IPS-NIHi11 (cell line): ENCODE measurements at places on chromosomes 12 and 14.

DNA sequence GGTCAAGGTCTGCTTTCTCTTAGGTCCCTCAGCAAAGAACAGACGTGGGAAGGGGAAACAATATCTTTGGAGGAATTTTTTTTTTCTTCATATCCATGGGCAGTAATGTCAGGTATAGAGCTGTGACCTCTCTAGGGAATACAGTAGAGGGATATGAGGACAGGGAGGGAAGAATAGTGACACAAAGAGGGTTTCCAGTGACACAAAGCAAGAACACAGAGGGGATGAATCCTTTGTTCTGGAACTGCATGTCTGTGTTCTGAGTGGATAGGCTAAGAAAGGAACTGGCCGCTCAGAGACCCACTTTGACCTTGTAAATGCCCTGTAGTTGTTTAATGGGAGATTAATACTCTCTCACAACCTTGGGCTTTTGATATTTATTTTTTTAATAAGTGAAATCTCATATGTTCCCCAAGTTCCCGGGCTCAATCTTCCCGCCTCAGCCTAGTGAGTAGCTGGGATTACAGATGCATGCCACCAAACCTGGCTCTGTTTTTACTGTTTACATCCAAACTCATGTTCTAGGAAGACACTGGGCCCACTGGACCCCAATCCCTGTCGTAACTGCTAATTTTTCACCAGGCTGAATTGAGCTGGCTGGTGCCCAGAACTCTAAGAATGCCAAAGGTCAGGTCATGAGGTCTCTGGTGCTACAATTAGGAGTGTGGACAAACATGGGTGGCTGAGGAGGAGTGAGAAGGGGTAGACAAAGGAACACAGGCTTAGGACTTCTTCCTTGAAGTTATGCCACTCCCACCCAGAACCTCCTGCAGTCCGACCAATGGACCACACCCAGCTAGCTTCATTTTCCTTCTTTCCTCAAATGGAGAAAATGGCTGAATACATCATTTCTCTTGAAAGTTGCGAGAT lies 9.1 kb upstream of the PLEKHH1 start:
- DNase-seq, result no peak

GRCh38 chr14:61607570-61608244 lies 87.6 kb upstream of the HIF1A start:
- no peak for DNase-seq

GRCh38 chr14:20412411-20412810 lies 890 bp downstream of the TEP1 start:
- DNase-seq, result no peak

- no peak for DNase-seq
These were observed 1.1 kb downstream of the IFNG start for GRCh38 chr12:68158432-68158831.

DNA sequence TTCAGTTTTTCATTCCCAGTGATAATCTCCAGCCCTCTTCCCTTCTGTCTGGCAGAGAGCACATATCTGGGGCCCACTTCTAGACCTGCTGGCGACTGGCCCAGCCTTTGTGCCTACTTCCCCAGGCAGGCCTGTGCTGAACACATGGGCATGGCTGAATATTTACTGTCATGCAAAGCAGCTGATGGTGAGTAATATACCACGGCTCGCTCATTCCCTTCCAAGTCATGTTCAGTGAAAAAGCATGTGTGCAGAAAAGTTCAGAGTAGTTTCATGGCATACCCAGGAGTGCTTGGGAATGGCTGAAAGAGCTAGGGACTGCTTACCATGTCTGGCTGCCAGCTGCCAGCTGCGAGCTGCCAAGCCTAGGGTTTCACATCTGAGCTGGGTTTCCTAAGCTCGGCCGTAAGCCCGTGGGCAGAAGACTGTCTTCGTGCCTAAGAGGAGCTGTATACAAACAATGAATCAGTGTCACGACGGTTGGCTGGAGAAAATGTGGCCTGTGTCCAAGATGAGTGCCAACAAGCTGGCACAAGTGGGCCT lies 179.9 kb upstream of the PELI2 start:
- no peak for DNase-seq

GRCh38 chr14:89507521-89507920 lies 90.5 kb upstream of the FOXN3 start:
- no peak for DNase-seq

DNA sequence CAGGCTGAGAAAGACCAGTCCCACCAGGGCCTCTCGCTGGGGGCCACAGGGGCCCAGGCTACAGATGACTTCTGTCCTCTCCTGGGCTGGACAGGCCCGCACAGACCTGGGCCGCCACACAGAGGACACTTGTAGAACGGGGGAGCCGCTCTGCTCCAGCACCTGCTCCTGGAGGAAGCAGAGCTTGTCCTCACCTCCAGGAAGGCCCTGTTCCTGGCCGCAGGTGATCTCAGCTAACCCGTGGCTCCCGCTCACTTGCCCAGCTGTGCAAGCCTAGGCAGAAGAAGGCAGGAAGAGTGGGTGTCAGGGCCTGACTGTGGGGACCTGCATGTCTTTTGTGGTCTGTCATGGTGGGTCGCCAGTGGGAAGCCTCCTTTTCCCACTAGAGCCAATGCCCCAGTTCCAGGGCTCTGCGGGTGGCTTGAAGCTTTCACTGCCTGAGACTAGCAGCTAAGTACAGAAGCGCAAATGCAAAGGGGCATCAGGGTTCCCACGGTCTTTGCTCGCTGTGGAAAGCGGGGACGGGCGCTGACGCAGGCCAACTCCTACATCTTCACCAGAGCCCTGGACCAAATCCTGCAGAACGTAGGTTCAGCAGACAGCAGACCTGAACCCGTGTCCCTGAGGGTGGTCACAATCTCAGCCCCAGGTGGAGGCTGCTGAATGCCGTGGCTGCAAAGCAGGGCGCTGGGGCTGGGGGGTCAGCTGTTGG lies 8.8 kb upstream of the CEP170B start:
- no peak for DNase-seq

- peak; percentile 91 for DNase-seq
These were observed at the start of gene NEK9 for GRCh38 chr14:75126679-75127473. TSS of gene NEK9 (minus strand) at chr14:75127048. CDS start at chr14:75126921, 127 bp downstream.

- DNase-seq, result no peak
These were observed 66.8 kb upstream of the GPR68 start for GRCh38 chr14:91311284-91311662.

- DNase-seq, result peak; percentile 16
These were observed 34.9 kb downstream of the BBS10 start for GRCh38 chr12:76313299-76313698.

DNA sequence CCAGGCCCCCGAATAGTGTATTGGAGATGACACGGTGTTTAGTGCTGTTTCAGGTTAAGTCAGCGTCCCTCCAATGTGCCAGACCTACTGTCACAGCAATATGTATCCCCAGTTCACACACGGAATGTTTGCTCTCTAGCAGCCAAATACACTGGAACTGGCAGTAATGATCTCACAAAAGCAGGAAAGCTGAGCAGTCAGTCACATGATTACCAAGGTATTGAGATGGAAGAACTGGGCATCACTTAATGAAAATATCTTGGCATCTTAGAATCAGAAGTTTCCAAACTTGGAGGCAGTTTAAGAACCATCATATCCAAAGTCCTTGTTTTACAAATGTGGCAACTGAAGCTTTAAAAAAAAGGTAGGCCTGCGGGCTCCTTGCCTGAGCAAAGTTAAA lies 23.3 kb downstream of the NINJ2 start:
- DNase-seq, result no peak

- DNase-seq, result no peak
These were observed 1028.7 kb downstream of the AACS start for GRCh38 chr12:126093908-126094307.

- no peak for DNase-seq
These were observed 2.0 kb downstream of the SERPINA4 start for GRCh38 chr14:94562941-94563883.

DNA sequence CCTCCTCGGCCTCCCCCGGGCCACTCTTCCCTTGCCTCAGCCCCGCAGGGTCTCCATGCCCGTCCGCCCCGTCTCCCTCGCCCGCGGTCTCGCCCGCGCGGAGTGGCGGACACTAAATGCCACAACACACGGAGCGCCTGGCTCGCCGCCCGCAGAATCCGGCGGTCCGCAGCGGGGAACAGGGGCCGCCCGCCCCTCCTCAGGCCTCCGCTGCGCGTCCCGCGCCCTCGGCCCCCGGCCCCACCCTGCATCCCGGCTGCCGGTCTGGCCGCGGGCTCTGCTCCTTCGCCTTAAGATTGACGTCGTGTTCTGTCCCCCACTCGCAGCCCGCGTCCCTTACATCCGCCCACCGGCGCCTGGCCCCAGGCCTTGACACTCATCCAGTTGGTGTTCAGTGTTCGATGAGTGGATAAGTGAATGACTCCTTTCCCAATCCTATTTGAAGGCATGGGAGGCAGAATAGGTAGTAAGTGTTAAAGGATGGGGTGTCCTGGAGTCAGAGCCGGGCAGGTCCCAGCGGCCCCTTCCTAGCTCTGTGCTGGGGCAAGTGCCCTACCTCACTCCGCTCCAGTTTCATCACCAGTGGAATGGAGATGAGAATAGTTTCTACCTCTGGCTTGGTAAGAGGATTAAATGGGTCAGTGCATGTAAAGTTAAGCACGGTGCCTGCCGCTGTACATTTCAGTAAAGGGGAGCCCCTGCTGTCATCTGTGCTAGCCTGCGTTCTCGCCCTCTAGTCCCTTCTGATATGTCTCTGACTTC lies 622 bp downstream of the TECPR2 start:
- DNase-seq, result peak; percentile 52

DNA sequence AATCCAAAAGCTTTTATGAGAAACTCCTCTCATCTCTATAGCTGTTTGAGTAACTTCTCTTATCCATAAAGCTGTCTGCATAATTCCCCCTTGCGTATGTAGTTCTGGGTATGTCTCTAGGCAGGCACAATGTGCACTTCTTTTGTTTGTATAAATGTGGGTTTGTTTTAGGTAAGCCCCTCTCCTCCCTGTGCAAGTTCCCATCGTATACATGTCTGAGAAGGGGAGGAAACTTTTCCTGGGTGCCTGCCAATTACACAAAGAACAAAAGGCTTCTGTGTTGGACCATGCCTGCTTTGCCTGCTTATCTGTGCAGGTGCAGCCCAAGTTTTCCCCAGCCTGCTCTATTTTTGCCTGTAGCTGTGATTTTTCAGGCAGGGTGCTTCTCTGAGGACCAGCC lies 96.7 kb downstream of the CCER1 start:
- DNase-seq, result no peak

DNA sequence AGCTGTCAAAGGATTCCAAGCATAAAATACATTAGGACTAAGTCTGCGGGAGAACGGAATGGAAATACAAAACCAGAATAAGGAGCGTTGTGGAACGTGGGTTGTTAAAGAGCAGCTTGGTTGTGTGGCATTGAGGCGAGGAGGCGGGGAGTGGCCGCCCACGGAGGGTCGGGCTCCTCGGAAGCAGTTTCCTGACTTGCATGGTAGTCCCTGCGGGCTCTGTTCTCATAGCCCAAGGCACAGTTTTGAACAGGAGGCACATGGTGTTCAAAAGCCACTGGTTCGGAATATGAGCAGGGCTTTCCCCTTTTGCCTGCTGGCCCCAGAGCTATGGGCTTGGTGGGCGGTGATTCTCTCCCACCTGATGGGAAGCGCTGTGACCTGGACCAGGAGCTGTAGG lies 12.2 kb downstream of the DDX51 start:
- no peak for DNase-seq

DNA sequence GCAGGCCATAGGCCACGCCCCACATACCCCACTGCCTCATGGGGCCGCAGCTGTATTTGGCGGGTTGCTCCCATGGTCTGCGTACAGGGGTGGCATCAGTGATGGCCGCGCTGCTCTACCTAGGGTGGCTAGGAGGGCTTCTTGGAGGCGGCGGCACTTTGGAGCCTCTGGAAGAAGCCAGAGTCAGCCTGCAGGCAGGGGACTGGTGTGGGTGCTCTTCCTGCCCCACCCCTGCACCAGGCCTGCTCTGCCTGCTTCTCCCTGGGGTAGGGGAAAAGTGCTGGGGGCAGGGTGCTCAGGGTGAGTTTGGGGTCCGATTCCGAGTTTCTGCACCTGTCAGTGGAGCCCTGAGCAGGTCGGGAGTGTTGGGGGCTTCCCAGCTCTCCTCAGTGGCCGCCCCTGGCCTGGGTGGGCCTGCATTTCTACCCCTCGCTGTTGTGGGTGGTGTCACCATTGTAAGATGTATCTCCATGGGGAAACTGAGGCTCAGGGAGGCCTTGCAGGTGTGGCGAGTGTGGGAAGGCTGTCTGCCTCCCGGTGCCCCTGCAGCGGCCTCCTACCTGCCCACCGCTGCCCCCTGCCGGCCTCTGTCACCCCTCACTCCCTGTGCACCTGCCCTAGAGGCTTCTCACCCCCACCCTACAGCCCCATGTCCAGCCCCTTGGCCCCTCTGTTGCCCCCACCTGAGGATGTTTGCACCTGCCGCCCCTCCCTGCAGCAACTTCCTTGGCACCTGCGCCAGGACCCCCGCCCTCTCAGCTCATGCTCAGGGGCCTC lies 5.5 kb downstream of the CEP170B start:
- no peak for DNase-seq

DNA sequence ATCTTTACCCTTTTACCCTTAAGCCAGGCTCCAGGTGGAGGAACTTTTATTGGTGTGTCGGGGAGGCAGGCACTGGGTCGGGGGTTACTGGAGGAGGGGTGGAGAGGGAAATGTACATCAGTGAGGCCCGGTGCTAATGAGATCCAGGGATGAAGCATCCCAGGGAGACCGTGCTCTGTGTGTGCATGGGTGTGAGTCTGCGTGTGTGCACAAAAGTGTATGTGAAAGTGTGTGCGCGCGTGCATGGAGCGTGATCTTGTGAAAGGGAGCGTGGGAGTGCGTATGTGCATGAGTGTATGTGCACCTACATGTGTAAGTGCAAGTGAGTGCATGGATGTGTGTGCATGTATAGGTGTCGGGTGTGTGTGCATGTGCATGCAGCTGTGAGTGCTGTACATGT lies 55.3 kb downstream of the AACS start:
- no peak for DNase-seq

DNA sequence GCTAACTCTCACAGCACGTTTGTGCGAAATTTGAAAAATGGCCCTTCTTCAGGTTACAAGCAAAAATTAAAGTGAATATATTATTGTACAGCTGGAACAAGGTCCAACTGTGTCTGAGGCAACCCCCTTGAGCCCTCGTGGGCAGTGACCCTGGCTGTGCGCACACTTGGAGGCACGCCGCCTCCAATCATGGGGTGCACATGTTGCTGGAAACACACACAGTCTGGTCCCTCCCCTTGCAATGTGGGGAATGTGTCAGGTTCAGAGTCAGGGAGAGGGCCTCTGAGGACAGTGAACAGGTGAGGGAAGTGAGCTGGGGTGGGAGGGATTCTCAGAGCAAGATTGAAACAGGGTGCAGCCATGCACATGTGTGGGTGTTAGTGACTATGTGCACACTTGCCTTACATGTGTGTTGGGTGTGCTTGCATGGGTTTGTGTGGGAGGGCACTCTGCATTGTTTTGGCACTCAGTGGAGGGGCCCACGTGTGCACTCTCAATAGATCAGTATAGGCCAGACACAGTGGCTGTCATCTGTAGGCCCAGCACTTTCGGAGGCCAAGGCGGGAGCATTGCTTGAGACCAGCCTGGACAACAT lies 9.6 kb downstream of the TSPAN9 start:
- DNase-seq, result no peak

GRCh38 chr12:117622741-117623140 lies 261.3 kb upstream of the NOS1 start:
- DNase-seq, result no peak
